ENCODE measurements at places on chromosomes 4 and X.

DNA sequence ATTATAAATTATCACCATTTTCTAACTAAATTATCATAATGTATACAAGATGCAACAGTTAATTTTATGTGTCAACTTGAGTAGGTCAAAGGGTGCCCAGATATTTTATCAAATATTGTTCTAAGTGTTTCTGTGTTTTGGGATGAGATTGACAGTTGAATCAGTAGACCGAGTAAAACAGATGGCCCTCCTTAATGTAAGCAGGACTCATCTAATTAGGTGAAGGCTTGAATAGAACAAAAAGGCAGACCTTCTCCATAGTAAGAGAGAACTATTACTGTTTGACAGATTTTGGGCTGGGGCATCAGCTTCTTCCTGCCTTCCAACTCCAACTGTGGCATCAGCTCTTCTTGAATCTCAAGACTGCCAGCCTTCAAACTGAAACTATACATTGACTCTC lies 185.8 kb downstream of the TRAM1L1 start:
- no peak for DNase-seq

DNA sequence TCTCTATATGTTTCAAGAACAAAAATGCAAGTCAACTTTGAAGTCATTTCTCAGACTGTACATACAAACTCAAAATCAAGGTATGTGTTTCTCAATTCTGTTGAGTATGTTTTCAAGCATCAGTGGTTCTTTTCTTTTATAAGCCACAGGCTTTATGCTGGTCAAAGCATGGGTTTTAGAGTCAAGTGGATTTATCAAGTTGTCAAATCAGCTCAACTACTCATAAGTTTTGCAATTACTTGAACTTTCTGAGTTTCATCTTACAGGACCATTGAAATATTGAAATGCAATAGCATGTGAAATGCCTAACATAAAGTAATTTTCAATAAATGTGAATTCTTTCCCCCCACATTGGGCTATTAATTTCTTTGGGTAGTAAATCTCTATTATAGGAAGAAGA lies 239.9 kb upstream of the DKK2 start:
- DNase-seq, result no peak

GRCh38 chr4:5126231-5126630 lies 75.0 kb downstream of the STK32B start:
- no peak for DNase-seq

- DNase-seq, result no peak
These were observed 986 bp downstream of the MTMR8 start for GRCh38 chrX:64394059-64394873.

DNA sequence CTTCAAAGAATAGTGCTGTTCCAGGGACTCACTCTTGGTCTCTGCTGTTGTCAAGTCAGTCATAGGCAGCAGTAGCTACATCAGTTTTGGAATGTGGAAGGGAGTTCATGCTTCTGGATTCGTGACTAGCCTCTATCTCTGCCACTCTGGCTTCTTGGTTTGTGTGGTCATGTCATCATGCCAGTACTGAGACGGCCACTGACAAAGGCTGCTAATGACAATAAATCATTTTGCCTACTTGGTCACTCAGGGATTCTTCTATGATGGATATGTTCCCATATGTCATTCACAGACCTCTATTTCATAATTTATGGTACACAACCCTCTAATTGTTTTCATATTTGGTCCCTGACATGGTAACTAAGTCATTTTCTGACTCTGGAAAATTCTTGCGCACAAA lies 450.8 kb upstream of the BOD1L1 start:
- no peak for DNase-seq

GRCh38 chrX:54172455-54172854 lies 10.6 kb downstream of the FAM120C start:
- DNase-seq, result no peak

- DNase-seq, result no peak
These were observed 94.9 kb upstream of the NDP start for GRCh38 chrX:44068043-44068442.

DNA sequence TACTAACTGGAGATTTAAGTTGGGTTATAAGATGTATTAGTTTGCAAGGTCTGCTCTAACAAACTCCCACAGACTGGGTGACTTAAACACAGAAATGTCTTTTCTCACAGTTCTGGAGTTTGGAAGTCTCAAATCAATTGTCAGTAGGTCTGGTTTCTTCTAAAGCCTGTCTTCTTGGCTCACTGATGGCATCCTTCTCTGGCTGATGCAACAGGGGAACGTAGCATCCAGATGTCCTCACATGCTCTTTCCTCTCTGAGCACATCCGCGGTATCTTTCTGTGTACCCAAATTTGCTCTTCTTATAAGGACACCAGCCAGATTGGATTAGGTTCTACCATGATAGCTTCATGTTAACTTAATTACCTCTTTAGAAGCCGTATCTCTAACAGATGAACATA lies 63.2 kb upstream of the BMP3 start:
- no peak for DNase-seq

GRCh38 chr4:3416821-3417221 lies 24.9 kb upstream of the HGFAC start:
- no peak for DNase-seq

DNA sequence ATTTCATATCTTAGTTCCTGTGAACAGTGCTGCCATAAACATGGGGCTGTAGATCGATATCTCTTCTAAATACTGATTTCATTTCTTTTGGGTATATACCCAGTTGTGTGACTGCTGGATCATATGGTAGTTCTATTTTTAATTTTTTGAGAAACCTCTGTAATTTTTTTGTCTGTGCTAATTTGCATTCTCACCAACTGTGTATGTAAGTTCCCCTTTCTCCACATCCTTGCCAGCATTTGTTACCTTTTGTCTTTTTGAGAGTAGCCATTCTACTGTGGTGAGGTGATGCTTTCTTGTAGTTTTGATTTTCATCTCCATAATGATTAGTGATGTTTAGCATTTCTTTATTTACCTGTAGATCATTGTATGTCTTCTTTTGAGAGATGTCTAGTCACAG lies 2086.5 kb upstream of the TENM3 start:
- DNase-seq, result no peak

DNA sequence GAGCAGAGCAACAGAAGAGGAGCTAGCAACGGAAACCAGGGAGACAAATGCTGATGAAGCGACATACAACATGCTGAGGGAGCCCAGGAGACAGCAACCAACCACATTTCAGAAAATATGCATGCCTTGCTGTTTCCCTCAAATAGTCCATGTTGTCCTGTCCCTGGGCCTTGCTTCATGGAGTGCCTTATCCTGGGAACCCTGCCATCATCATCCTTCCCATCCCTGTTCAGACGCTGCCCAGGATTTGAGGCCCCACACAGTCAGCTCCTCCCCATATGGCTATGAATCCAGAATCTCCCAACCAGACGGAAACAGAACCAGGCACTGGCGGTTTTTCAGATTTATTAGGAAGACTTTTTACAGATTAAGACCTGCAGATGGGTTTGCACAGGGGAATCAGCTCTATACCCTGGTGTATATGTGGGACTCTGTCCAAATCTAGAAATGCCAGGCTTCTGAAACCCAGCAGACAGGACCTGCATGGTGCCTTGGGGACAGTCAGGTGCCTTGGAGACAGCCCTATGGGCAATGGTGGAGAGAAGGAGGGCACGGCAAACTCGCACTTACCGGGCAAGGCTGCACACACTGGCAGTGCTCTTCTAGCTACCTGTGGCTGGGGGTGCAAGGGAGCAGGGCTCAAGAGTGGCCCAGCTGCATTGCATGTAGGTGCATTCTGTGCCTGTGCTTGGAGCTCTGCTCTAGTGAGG lies 199.7 kb upstream of the MAMLD1 start:
- no peak for DNase-seq

GRCh38 chrX:22135171-22135711 lies 103.1 kb downstream of the PHEX start:
- DNase-seq, result no peak

DNA sequence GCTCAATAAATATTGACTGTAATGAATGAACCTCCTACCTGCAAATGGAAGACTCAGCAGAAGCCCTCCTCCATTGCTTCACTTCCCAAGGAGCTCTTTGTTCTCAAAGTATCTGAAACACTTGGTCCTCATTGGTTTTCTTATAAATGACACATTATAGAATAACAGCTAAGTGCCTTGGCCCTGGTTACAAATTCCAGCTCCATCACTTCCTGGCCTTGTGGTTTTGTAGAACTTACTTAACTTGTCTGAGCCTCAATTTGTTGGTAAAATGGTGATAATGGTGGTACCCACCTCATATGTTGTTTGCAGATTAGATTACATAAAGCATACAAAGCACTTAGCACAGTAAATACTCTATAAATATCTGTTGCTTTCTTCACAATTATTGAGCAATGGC lies 25.2 kb upstream of the SMIM20 start:
- DNase-seq, result no peak

GRCh38 chrX:73847100-73847499 lies 284.1 kb downstream of the CHIC1 start:
- DNase-seq, result no peak

GRCh38 chr4:74499986-74500781 lies 55.2 kb downstream of the AREG start:
- DNase-seq, result no peak

DNA sequence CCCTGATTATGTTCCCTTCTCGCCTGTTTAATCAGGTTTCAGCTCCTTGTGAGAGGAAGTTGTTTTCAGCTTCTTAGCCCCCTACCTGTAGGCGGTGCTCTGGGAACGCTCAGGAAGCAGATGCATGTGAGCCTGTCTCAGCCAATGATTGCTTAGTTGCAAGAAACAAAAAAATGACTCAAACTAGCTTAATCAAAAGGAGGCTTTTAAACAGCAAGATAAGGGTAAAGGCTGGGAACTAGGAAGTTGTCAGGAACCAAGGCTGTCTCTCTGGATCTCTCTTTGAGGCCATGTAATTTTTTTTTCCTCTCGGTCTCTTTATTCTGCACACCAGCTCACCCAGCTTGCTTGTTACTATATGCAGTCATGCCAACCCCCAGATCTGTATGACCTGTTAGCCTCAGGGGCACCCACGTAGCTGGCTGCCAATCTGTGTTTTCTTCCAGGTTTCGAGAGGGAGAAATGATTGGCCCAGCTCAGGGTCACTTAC lies 109.1 kb downstream of the PTTG2 start:
- no peak for DNase-seq

DNA sequence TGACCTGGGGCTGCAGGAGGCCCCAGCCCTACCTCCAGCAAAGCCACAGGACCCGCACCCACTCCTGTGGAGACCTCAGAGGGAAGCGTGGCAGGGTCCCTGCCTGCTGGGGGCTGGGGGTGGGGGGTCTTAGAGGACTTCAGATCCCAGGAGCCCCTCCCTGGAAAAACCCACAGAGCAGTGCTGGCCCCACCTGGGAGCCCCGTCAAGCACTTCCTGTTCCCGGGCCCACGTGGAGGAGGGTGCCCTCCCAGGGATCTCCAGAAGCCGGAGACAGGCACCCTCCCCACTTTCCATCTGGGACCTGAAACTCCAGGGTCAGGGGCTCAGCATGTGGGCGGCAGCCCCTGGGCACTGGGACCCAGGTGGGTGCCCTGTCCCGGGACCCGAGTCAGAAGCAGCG lies 32.0 kb downstream of the TACC3 start:
- no peak for DNase-seq

GRCh38 chrX:119512146-119512800 lies 44.0 kb downstream of the SLC25A5 start:
- peak; percentile 10 for DNase-seq

- no peak for DNase-seq
These were observed 176.3 kb downstream of the EVC2 start for GRCh38 chr4:5532100-5532499.

GRCh38 chrX:40474205-40474626 lies 106.6 kb upstream of the ATP6AP2 start:
- DNase-seq, result peak; percentile 8

GRCh38 chr4:161792991-161793390 lies 370.8 kb downstream of the FSTL5 start:
- no peak for DNase-seq

- no peak for DNase-seq
These were observed 130.6 kb downstream of the FBXO8 start for GRCh38 chr4:174152717-174153466.

- no peak for DNase-seq
These were observed 73.5 kb upstream of the RAP2C start for GRCh38 chrX:132292793-132293192.

GRCh38 chr4:3701736-3702560 lies 64.2 kb upstream of the ADRA2C start:
- no peak for DNase-seq

DNA sequence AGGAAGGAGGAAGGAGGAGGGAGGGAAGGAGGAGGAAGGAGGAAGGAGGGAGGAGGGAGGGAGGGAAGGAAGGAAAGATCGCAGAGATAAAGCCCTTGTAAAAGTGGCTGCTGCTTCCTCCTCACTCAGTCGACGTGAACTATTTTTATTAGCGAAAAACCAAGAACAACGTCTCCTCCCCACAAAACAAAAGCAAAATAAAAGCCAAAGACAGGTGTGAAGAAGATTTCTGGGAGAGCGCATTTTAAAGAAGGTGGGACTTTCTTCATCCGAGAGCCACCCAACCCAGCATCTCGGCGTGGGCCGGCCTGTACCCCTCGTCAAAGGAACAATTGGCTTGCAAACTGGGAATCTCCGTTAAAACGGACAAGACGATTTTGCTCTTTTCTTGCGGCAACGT lies 40.7 kb upstream of the ASMTL start:
- DNase-seq, result no peak

DNA sequence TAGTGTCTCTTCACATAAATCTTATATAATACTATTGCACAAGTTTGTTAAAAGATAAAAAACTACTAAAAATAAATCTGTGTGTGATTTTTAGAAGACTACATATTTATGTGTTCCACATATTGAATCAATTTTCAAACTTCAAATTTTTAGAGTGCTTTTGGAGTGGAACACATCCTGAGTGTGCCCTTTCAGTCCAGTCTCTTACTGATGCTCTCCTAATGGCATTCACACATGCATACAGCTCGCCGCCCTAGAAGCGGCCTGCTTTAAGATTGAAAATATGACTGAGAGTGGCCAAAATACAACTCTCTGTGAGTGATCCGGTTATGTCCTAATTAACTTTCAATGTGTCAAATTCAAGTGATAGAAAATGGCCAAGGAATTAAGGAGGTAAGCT lies 628.8 kb downstream of the ANKRD50 start:
- no peak for DNase-seq

GRCh38 chr4:74466242-74466641 lies 21.3 kb downstream of the AREG start:
- DNase-seq, result no peak

DNA sequence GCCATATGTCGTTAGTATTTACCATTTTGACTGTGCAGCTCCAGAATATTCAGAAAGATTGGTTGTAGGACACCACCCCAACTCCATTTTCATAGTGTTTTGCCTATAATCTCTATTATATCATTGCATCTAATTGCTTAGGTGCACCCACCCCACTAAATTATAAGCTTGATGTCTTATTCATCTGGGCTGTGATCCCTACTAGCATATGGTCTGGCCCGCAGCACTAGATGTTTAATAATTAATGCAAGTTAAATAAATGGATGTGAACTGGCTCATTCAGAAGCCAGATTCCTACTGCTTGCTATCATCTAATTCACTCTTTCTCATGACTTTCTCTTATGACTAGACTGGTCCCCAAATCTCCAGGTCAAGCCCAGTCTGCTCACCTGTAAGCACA lies 143.5 kb downstream of the RELL1 start:
- no peak for DNase-seq

GRCh38 chrX:71637253-71637618 lies 18.9 kb upstream of the CXCR3 start:
- DNase-seq, result no peak

Data from SHP77 (cell line).